ENCODE measurements at places on chromosomes 7 and 10.

DNA sequence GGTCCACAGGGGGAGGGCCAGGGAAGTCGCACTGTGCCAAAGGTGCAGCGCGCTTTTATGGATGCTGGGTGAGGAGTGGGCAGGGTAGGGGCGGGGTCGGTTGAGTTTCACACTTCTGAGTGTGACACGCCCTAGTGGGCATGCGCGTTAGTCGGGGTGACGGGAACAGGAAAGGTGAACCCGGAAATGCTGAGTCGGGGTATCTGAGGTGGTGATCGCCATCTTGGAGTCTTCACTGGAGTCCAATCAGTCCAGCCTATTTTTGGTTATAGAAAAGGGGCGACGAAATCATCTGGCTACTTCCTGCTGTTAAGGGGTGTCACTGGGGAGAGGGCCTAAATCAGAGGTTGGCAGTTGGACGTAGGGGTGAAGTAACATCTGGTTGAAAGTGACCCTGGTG, 40.8 kb downstream of the ZNF138 start:
- no peak for DNase-seq

- no peak for DNase-seq
Measured at GRCh38 chr7:75567948-75568595, 76.0 kb downstream of the SPDYE5 start.

GRCh38 chr7:21293771-21294170, 134.1 kb upstream of the SP4 start:
- DNase-seq = no peak

GRCh38 chr10:74238031-74238431, 87.0 kb downstream of the ADK start:
- DNase-seq = no peak

DNA sequence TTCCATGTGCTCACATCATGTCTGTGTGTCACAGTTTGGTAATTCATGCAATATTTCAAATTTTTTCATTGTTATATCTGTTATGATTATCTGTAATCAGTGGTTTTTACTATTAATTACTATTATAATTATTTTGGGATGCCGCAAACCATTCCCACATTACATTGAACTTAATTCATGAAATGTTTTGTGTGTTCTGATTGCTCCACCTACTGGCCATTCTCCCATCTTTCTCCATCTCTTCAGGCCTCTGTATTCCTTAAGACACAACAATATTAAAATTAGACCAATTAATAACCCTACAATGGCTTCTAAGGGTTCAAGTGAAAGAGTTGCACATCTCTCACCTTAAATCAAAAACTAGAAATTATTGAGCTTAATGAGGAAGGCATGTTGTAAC, 398.5 kb downstream of the PCDH15 start:
- no peak for DNase-seq

- DNase-seq = no peak
Measured at GRCh38 chr10:101238732-101239105, 9.5 kb upstream of the LBX1 start.

GRCh38 chr7:78212476-78213060, 414.0 kb downstream of the PHTF2 start:
- DNase-seq = no peak

GRCh38 chr7:31084226-31084625, 32.1 kb downstream of the ADCYAP1R1 start:
- DNase-seq = no peak

GRCh38 chr7:154409703-154410311, 357.6 kb downstream of the DPP6 start:
- DNase-seq = no peak

- DNase-seq = no peak
Measured at GRCh38 chr7:139918480-139918879, 89.4 kb downstream of the TBXAS1 start.

DNA sequence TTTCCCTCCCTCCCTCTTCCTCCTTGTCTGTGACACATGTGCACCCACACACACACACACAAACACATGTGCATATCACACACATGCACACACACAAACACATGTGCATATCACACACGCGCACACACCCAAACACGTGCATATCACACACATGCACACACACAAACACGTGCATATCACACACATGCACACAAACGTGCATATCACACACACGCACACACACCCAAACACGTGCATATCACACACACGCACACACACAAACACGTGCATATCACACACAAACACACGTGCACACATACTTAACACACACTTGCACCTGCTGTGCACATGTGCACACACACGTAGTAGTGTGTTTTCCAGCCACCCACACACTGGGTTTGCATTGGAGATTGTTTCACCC, 29.4 kb upstream of the KNDC1 start:
- DNase-seq = no peak

Data from activated CD4-positive, alpha-beta T cell treated with anti-CD3 and anti-CD28 coated beads, Interleukin-2, amount 50 U/mL, for 48 hours (primary cell).